ENCODE measurements at places on chromosomes 7 and 10. TPM values are rescaled to one million over a fixed set of nuclear protein-coding genes. Genes with fewer than 3 reads are reported as not detected.

GRCh38 chr10:80760914-80761371, 223.2 kb downstream of the SH2D4B start:
- DNase-seq: no peak

GRCh38 chr10:13091801-13092200, 8.2 kb upstream of the OPTN start:
- no peak for DNase-seq

- no peak for DNase-seq
Observed at GRCh38 chr7:138603549-138604318, 97.4 kb downstream of the SVOPL start.

DNA sequence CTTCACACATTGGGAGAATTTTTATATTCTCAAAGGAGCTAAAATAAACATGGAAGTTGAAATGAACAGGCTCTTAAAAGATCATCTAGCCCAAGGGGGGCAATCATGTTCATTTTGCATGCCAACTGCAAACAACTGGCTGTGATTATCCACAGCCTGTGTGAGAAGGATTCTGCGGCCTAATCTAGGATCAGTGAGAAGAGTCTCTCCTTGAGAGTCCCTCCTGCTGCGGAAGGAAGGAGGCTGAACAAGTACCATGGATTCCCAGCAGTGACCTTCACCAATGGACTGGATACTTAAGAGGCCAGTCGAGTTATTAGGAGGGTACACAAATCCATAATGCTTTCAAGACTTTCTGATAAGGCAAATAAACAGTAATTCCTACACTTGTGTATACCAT, 76.7 kb downstream of the IGF2BP3 start:
- DNase-seq: no peak

GRCh38 chr10:100009283-100009792, 409 bp downstream of the DNMBP start:
- no peak for DNase-seq

Gene LIPF
- not detected for total RNA-seq

Gene TRIL
- total RNA-seq: 4.0 TPM

Gene LRRC61
- total RNA-seq: not detected

Gene TSPAN15
- 0.94 TPM for total RNA-seq

Gene HMX3
- total RNA-seq: not detected
